ENCODE measurements at places on chromosomes 5 and 9. TPM values are rescaled to one million over a fixed set of nuclear protein-coding genes. Genes with fewer than 3 reads are reported as not detected.

DNA sequence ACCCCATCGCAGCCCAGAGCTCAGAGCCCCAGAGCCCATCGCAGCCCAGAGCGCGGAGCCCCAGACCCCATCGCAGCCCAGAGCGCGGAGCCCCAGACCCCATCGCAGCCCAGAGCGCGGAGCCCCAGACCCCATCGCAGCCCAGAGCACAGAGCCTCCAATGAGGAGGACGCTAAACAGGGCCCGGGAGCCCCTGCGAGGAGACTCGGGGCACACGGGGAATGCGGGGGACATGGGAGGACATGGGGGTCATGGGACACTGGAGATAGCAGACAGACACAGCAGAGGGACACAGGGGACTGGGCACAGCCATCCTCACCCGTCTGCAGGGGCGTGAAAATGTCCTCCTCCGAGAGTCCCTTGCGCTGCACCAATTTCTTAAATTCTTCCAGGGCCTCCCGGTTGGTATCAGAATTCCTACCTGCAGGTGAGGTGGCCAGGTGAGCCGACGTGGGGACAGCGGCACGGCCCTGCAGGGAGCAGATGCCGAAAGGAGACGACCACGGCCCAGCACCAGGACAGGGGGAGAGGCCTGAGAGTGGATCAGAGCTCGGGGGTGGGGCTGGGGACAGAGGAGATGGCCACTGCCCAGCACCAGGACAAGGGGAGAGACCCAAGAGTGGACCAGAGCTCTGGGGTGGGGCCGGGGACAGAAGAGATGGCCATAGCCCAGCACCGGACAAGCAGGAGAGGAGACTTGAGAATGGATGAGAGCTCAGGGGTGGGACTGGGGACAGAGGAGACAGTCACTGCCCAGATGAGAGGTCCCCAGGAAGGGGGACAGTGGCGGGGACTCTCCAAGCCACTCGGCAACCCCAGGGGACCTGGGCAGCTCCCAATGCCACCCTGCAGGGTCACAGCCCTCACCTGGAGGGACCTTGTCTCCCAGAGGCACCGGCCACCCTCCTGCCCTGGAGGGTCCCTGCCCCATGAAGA, 2.8 kb downstream of the OBP2B start:
- H3K27me3 ChIP-seq: no peaks in the 10 kb centered on the region
- no peaks in the 10 kb centered on the region for H3K36me3 ChIP-seq
- DNase-seq: no peak

Gene FBXO38
- polyA plus RNA-seq: 24.3 TPM

DNA sequence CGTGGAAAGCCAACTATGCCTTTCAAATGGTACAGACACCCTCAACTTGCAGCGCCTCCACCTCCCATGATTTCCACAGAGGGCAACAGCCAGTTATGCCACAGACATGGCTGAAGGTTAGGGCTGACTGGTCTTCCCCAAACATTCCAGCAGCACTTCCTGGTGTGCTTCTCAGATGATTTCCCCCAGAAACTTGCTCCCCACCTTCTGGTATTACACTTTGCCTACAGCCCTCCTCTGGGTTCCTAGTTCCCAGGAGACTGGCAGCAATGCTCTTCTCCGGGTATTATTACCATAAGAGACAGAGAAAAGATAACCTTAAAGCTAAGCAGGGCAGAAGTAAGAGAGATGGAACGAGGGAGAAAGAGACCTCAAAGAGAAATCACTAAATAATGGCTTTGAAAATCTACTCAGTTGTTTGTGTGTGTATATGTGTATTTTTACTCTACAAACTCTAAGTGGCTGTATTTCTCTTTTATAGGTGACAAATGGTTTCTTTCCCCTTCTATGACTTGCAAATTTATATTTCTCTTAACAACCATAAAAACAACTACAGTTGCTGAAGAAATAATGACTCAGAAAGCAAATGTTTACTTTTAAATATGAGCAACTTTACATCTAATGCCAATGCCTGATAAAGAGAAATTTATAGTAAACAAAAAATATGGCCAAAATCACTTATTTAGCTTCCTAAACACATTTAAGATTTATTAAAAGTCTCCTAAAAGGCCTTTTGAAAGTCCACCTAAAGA, 133.8 kb downstream of the PDE4D start:
- no peak overlapping the region for H3K27ac ChIP-seq
- H3K27me3 ChIP-seq: no peaks in the 10 kb centered on the region
- no peaks in the 10 kb centered on the region for H3K4me1 ChIP-seq
- DNase-seq: no peak
- H3K4me3 ChIP-seq: no peak overlapping the region

- no peaks in the 10 kb centered on the region for H3K36me3 ChIP-seq
- H3K27me3 ChIP-seq: no peaks in the 10 kb centered on the region
- H3K4me1 ChIP-seq: no peaks in the 10 kb centered on the region
- DNase-seq: no peak
- H3K27ac ChIP-seq: no peak overlapping the region
Observed at GRCh38 chr5:170648541-170648940, 135.0 kb upstream of the GABRP start.

DNA sequence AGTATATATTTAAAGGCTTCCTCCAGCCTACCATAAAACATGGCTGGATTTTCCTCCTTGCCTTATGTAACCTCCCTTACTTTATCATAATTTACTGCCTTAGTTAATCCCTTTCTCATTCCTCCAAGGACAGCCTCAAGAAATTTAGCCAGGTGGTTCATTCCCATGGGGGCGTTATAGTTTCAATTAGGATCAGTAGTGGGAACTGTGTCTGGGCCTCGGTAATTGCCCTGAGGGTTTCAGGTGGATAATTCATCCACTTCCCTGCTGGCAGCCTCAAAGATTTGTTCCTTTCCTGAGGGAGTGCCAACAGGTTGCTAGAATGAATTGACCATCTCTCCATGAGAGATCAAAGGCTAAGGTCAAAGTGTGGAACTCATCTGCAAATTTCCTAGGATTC, 4.3 kb upstream of the GM2A start:
- H3K27me3 ChIP-seq: no peaks in the 10 kb centered on the region
- no peak overlapping the region for H3K4me3 ChIP-seq
- H3K36me3 ChIP-seq: no peaks in the 10 kb centered on the region
- no peak for DNase-seq
- H3K4me1 ChIP-seq: peaks cover 36% of the 10 kb centered on the region
- no peak overlapping the region for H3K27ac ChIP-seq

- H3K4me1 ChIP-seq: peaks cover 31% of the 10 kb centered on the region
- no peak overlapping the region for H3K4me3 ChIP-seq
- no peak overlapping the region for H3K27ac ChIP-seq
- peaks cover 63% of the 10 kb centered on the region for H3K36me3 ChIP-seq
- DNase-seq: no peak
Observed at GRCh38 chr5:448061-448765, 5.2 kb downstream of the EXOC3 start.

GRCh38 chr5:78675956-78676730, 27.6 kb upstream of the LHFPL2 start:
- no peaks in the 10 kb centered on the region for H3K4me1 ChIP-seq
- no peaks in the 10 kb centered on the region for H3K36me3 ChIP-seq
- H3K27me3 ChIP-seq: no peaks in the 10 kb centered on the region
- H3K27ac ChIP-seq: no peak overlapping the region
- H3K4me3 ChIP-seq: no peak overlapping the region

Measured in CD4-positive, alpha-beta memory T cell (primary cell).